Glomerular endothelial cell (primary cell): ENCODE measurements at places on chromosomes 6 and 20.

DNA sequence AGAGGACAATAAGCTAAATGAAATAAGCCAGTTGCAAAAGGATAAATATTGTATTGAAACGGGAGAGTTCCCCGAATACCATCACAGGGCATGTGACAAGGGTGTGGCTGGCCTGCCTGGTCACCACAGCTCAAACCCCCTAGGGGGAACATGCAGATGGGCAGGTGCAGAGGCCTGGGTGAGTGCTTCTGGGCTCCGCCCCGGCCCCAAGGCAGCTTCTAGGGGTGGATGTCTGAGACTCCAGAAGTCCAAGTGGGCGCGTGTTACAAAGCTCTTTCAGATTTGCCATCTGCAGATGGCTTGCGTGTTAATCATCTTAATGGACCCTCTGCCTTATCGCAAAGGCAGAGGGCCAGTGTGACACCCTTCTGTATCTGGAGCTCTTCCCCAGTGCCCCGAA lies 559.2 kb upstream of the IMPG1 start:
- DNase-seq = no peak

GRCh38 chr6:137914530-137915193 lies 47.6 kb downstream of the TNFAIP3 start:
- DNase-seq = no peak

- no peak for DNase-seq
Observed at GRCh38 chr6:35432291-35432690, 19.8 kb upstream of the FANCE start.

- no peak for DNase-seq
Observed at GRCh38 chr6:25463441-25463840, 184.3 kb downstream of the CARMIL1 start.
